ENCODE measurements at places on chromosomes 1 and 21.

- no peak for DNase-seq
Measured at GRCh38 chr1:169106921-169107602, 572 bp downstream of the ATP1B1 start.

DNA sequence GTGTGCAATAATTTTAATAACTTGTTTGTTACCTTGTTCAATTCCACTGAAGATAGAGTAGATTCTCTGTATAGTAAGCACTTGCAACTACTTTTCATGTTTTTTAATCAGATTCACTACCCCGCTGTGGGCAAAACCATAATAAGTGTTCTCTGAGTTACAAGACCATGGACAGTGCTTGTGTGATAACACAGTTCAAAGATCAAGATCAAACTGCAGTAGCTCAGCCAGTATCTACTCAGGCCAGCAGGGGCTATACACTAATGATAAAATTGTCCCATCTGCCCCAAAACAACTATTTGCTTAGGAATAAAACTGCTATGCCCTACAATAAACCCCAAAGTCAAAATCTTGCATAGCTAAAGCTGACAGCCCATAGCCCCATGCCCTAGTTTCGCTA lies 129.6 kb downstream of the LRRC7 start:
- no peak for DNase-seq

DNA sequence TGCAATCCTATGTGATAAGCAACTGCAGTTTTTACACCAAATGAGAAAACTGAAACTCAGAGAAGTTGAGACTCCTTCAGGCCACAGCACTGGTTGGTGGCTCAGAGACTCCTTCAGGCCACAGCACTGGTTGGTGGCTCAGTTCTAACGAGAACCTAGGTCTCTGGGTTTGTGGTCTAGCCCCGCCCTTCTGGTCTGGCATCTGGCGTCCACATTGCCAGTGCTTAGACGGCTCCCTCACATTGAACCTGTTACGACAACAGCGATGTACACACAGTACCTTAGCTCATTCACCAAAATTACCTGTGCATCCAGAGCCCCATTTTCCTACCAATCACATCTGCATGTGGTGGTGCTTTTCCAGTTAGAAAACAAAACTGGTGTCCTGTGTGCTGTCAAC lies 66.1 kb downstream of the NID1 start:
- peak; percentile 65 for DNase-seq

DNA sequence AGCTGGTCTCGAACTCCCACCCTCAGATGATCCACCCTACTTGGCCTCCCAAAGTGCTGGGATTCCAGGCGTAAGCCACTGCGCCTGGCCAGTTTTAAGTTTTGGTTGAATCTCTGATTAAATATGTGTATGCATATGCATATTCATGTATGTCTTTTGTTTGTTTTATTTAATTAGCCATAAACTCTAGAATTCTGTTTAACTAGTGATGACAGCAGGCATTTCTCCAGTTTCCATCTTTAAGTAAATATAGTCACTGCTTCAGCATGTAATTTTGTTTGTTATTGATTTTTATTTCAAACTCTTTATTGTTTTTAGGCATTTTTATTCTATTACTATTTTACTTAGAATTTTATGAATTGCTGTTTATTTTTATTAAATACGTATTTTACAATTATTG lies 58.0 kb downstream of the NUF2 start:
- DNase-seq = no peak

DNA sequence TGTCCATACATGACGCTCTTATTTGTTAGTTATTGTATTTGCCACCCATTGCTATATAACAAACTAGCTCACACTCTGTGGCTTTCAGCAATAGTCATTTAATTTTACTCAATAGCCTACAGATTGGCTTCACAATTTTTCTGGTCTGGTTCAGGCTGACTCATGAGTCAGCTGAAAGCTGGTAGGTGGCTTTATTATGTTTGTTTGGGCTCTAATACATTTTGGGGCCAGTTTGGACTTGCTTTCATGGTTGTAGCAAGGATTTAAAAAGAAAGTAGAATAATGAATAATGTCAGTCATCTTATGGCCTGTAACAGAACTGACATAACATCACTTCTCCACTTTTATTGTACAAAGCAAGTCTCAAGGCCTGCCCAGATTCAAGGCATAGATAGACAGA lies 338.7 kb downstream of the LRRIQ3 start:
- no peak for DNase-seq

DNA sequence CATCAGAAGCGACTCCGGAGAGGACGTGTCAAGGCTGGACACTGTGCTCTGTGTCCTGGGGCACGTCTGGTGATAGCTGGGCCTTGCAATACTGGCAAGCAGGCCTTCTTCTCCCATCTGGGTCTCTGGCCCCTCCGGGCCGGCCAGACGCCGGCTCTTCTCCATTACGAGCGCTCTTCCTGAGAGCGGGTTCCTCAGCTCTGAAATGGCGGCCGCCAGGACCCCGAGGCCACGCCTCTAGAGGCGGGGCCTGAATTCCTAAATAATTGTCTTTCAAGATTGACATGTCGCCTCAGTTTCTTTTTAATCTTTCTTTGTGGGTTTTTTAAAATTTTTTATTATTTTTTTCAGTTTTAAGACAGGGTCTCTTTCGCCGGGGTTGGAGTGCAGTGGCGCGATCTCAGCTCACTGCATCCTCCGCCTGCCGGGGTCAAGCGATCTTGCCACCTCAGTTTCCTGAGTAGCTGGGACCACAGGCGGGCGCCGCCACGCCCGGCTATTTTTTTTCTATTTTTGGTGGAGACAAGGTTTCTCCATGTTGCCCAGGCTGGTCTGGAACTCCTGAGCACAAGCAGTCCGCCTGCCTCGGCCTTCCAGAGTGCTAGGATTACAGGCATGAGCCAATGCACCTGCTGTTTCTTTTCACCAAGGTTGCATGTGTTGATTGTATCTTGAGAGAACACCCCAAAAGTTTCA lies 9.2 kb downstream of the RNF2 start:
- DNase-seq = no peak

DNA sequence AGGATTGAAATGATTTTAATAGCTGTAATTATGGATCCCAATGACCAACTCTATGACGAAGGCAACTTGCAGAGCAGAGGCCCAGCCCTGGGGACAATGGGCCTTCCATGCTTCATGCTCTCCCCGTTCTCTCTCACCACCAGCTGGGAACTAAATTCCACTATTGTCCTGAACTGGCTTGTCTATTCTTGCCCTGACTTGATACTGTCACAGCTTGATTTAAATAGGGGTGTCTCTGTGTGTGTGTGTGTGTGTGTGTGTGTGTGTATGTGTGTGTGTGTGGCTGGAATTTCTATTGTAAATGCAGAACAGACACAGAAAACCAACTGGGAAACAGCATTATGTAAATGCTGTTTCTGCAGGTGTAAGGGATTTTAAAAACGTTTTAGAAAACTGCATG lies 57.0 kb downstream of the SLC22A15 start:
- no peak for DNase-seq

GRCh38 chr1:113930499-113931161 lies 1.5 kb downstream of the HIPK1 start:
- DNase-seq = peak; percentile 92

GRCh38 chr1:93579891-93580290 lies 101.7 kb downstream of the BCAR3 start:
- DNase-seq = no peak

DNA sequence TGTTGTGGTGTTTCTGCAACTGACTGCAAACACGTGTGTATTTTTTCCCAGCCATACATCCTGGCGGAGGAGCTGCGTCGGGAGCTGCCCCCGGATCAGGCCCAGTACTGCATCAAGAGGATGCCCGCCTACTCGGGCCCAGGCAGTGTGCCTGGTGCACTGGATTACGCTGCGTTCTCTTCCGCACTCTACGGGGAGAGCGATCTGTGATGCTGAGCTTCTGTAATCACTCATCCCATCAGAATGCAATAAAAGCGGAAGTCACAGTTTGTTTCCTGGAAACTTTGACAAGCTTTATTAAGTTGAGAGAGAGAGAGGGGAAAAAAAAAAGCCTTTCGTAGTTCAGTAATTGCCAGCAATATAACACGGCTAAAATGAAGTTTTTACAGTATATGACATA lies 32.7 kb upstream of the MTR start:
- no peak for DNase-seq

DNA sequence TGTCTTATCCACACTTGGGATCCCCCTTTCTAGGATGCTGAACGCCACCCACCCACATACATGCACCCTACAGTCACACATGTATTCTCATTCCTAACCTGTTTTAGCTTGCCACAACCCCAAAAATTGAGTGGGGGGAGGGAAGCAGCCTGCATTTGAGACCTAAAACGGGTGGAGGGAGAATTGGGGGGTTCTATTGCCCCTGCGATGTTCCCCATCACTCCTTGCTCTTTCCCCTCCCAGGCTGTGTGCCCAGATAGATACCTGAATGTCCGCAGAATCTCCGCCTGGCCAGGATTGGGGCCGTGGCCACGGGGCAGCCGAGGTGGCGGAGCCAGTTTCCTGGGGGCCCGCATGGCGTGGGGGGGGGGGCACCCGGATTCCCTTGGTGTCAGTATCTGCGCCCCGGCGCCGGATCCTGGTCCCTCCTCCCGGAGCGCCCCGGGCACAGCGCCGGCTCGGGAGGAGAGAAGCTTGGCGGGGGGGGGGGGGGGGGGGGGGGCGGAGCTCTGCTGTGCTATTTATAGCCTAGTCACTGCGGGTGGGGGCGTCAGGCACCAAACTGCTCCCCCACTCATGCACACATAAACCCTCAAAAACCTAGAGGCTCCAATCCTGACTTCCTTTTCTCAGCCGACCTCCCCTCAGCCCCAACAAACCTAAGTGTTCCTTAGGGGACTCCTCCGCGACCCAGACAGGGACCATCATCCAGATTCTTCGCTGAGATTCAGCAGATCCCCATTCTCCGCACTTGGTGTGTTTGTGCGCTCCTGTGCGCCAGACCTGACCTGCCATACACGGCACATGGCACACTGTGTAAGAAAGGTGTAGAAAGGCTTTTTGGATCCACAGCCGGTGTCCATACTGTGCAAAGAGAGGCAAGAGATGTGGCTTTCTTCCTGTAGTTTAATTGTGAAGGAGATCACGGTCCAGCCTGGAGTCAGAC lies 1.9 kb downstream of the ANKRD34A start:
- DNase-seq = peak; percentile 22

DNA sequence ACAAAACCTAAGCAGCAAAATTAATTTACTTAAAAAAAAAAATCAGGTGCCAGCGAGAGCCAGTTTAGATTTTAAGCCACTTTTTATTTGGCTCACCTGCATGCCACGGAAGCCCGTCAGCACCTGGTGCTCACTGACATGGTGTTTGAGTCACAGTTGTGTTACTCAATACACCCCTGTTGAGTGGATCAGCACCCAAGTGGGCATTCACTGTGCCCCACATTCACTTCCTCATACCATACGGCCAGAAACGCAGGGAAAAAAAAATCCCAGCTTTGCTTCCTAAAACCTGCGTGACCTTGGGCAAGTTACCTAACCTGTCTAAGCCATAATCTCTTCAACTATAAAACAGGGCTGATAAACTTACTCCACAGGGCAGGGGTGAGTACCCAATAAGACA lies 42.8 kb upstream of the SIM2 start:
- no peak for DNase-seq

DNA sequence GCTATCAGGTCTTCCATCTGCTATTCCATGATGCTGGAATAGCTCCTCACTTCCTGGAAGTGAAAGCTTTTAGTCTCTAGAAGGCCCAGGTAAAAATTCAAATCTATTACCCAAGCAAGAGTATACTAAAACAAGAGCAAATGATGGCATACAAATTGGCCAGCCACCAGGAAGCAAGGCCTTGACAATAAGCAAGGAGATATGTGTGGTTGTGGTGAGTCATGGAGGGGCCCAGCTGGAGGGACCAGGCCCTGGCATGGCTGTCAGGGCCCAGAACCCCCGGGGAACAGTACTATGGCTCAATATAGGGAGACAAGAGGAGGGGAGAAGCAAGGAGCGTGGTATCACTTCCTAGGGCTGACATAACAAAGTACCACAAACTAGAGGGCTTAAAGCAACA lies 358.7 kb downstream of the RRAGC start:
- no peak for DNase-seq

GRCh38 chr1:69404486-69404885 lies 163.2 kb upstream of the LRRC7 start:
- no peak for DNase-seq

DNA sequence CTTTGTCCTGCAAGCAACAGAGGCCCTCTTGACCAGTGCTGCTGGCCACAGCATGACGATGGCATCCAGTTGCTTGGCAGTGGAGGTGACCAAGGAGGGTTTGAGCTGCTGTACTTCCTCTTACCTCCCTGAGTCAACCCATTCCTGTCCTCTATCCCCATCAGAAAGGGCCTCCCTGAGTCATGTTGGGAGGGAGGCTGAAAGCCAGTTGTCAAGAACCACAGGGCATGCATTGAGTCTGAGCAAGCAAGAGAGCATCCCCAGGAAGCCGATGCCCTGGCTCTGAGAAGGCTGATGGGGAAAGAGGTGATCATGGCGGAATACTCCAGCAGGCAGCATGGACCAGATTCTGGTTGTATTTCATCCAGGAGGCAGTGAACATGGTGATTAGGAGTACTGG lies 69.6 kb downstream of the LACTBL1 start:
- DNase-seq = no peak

DNA sequence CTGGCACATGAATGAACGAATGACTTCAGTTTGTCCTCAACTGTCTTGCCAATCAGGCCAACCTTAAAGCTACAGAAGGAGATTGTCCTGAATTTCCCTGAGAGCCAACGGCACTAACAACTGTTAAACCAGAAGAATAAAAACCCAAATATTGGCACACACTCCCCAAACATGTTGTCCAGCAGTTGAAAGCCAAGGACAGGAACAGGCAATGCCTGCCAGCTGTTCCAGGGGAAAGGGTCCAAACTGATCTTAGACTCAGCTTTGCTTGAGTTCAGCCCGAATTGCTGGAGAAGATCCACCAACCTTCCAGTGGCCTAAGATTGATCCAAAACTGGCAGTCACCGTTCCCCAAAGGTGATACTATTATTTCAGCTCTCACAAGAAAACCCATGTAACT lies 22.4 kb upstream of the AHCTF1 start:
- no peak for DNase-seq

GRCh38 chr1:237444120-237444790 lies 402.3 kb downstream of the RYR2 start:
- DNase-seq = no peak

DNA sequence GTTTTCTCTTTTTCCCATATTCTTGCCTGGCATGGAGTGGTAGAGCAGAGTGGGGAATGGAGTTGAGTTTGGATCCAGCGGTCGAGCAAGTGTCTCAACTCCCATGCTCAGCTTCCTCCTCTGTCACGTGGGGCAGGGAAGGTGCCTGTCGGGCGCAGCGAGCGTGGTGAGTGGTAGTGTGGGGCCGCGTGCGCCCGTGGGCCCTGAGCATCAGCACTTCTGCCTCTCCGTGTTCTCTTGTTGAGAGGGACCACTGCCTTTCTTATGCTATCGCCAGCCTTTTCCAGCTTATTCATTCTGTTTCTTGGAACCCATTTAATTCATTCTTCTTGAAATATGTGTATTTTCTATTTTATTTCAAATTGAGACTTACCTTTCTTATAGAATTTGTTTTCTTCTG lies 65.1 kb downstream of the ADARB1 start:
- no peak for DNase-seq

GRCh38 chr1:117318426-117318825 lies 48.8 kb upstream of the MAN1A2 start:
- no peak for DNase-seq

Data from immature natural killer cell (primary cell).